ENCODE measurements at places on chromosomes 5 and 9.

DNA sequence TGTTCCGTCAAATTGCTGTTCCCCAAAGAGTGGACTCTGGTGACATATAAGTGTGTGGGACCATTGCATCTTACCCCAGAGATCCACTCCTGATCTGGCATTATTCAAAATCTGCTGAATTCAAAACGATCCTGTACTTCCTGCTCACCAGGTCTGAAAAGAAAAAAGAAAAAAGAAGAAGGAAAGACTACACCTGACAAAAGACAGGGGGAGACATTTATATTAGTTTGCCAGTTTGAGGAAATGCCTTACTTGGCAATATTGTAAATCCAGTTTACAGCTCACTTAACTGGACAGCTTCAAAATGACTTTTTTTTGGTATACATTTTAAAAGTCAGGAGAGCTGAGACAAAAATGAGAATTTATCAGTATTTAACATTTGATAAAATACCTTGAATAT is 15.0 kb upstream of the GRHPR start:
- DNase-seq: no peak

GRCh38 chr9:21255538-21256212 is 15.9 kb upstream of the IFNA14 start:
- no peak for DNase-seq

DNA sequence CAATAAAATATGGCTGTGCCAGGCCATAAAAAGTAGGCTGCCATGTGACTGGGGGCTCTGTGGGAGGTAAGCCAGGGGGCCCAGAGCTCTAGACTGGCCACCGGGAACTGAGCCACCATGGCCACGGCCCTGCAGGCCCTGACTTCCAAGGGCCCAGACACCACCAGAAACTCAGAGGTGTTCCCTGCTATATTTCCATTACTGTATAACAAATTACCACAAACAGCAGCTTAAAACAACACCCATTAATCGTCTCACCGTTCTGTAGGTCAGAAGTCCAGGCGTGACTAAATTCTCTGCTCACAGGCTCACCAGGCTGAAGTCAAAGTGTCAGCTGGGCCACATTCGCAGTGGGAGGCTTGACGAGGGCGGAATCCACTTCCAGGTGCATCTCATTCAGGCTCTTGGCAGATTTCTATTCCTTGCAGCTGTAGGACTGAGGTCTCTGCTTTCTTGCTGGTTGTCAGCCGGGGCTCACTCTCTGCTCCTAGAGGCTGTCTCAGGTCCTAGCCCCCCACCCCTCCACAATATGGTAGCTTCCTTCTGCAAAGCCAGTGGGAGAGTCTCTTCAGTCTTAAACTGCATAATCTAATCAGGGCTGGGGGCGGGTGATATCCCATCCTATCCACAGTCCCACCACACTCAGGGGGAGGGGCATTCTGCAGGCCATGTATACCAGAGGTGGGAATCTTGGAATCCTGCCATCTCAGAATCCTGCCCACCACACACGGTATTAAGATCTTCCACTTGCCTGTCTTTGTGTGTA is 125.4 kb downstream of the C5orf15 start:
- no peak for DNase-seq

- no peak for DNase-seq
Measured at GRCh38 chr5:17426104-17426749, 71.8 kb upstream of the TAF11L2 start.

DNA sequence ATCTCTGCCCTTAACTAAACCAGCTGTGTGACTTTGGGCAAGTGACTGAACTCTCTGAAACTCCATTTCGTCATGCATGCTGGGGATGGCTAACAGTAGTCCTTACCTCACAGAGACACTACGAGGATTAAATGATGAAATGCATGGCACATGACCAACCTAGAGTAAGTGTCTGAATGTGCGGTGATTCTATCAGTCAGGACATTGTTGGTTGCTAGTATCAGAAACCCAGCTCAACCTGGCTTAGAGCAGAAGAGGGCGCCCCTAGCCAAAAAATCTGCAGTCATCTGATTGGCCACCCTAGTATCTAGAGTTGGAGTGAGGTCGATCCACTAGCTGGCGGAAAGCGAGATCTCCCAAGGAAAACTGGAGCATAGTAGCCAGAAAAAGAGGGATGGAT is 25.2 kb downstream of the NEURL1B start:
- DNase-seq: no peak

DNA sequence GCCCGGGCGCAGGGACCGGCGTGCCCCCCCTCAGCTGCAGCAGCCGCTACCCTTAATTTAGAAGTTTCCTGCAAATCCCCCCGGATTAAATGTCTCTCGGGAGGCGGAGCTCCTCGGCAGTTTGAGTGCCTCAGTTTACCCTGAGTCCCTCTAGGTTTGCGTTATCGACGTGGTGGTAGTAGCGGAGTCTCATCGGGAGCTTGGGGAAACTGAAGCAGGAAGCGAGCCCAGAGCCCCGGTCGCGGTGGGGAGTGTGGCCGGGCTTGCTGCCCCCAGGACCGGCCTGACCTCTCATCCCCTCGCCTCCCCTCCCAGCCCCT is 529 bp upstream of the TPM2 start:
- DNase-seq: no peak

DNA sequence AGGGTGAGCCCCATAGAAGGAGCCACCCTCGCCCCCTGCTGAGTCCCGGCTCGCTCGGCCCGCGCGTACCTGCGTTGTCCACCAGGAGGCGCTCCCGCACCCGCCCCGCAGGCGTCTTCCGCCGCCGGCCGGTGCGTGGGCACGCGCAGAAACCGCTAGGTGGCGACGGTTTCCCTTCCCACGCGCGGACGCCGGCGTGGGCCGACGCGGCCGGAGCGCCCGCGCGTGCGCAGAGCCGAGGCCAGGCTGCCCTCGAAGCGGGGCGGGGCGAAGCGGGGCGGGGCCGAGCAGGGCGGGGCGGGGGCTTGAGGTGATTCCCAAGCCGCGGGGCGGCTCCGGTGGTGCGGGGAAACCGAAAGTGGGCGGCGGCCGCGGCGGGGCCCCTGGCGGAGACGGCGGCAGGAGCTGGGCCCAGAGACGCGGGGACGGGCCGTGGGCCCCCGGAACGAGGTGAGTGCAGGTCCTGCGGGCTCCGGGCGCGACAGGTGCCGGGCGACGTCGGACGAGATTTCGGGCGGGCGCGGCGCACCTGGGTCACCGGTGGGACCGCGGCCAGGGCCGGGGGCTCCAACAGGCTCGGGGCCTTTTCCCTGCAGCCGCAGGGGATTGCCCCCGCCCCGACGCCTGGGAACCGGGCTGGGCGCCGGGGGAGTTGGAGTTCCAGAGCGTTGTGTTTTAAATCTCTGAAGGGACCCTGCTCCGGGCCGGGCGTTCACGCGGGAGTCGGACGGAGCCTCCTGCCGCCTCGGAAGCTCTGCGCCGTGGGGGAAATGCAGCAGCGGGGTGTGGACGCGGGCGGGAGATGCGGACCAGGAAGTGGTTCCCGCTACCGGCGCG is at the start of gene TDRD7:
Gene TDRD7 (plus strand): TSS at position 308 of the 837 bp plus-strand sequence. CDS start 16,370 bp downstream, outside the sequence.
- peak; percentile 86 for DNase-seq

DNA sequence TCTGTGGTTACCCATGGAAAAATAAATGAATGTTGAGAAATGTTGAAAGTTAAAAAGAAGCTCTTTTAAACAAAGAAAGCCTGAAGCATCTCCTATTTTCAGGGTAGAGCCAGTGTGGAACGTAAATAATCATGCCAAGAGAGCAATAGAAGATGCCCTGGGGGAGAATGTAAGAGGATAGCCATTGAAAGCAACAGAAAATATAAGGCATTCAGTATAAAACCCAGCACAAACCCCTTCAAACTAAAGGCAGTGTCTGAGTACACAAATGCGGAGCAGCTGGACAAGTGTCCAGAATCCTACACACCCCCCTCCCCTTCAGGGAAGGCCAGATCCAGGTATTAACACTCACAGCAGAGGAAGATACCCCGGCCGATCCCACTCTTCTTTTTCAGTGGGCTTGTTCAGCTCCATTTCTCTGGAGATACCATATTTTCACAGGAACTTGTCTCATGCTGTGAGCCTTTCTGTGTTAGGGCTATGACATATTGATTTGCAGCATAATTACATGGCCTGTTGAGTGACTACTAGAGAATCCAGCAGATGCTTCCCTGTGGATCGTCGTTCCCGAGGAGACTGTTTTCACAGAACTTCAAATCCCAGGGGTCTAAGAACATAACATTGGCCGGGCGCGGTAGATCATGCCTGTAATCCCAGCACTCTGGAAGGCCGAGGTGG is 101.2 kb downstream of the PLK2 start:
- DNase-seq: no peak

- DNase-seq: no peak
Measured at GRCh38 chr9:76379494-76379893, 14.7 kb downstream of the RFK start.

DNA sequence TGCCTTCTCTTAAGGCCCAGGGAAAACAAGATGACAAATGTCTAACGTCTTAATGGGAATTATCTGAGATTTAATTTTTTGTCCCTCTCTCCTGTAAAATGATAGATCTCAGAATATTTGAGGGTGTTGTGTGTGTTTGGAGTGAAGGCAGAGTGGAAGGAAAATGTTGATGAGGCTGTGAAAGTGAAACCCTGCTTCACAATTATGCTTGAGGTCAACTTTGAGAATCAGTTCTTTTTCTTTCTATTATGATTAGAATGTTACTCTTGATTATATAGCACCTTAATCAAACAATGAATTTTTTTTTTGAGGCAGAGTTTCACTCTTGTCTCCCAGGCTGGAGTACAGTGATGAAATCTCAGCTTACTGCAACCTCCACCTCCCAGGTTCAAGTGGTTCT is 5.5 kb upstream of the LOX start:
- DNase-seq: no peak
